ENCODE measurements at places on chromosomes 6 and 20. TPM values are rescaled to one million over a fixed set of nuclear protein-coding genes. Genes with fewer than 3 reads are reported as not detected.

The LINC00237 gene
- not detected for total RNA-seq

The SIGLEC1 gene
- total RNA-seq, result not detected

The OR2B6 gene
- total RNA-seq, result not detected

The PPIL6 gene
- total RNA-seq, result 3.2 TPM

The GLP1R gene
- total RNA-seq, result not detected

The DLL1 gene
- total RNA-seq, result 1.3 TPM

The SIRPB1 gene
- total RNA-seq, result not detected

The RIPOR3 gene
- 0.13 TPM for total RNA-seq

The CRISP3 gene
- not detected for total RNA-seq

The EYS gene
- total RNA-seq, result under 0.01 TPM

The LST1 gene
- not detected for total RNA-seq

The SYCP2L gene
- total RNA-seq, result not detected

The PRL gene
- not detected for total RNA-seq

The BTNL2 gene
- not detected for total RNA-seq

The FNDC11 gene
- 0.12 TPM for total RNA-seq

The MUC22 gene
- total RNA-seq, result not detected

The L3MBTL3 gene
- 9.4 TPM for total RNA-seq

The PCK1 gene
- total RNA-seq, result not detected

The KCNK17 gene
- total RNA-seq, result not detected

The C6orf15 gene
- not detected for total RNA-seq

The EYA2 gene
- total RNA-seq, result 0.50 TPM

The TPD52L1 gene
- 29.0 TPM for total RNA-seq

The FBXL4 gene
- total RNA-seq, result 9.9 TPM

The SLC22A2 gene
- 0.13 TPM for total RNA-seq

The ZBP1 gene
- not detected for total RNA-seq

The SKIC2 gene
- total RNA-seq, result 58.4 TPM

The VWA7 gene
- 0.19 TPM for total RNA-seq

The CST7 gene
- total RNA-seq, result not detected

The RAD21L1 gene
- total RNA-seq, result not detected

The LAMA2 gene
- 109 TPM for total RNA-seq

The KCNQ5 gene
- total RNA-seq, result 6.7 TPM

The CHRNA4 gene
- total RNA-seq, result not detected

The PKIB gene
- total RNA-seq, result 0.40 TPM

The COL11A2 gene
- 0.13 TPM for total RNA-seq

The HAO1 gene
- not detected for total RNA-seq

The HECA gene
- 26.7 TPM for total RNA-seq

The ENPP3 gene
- total RNA-seq, result 0.40 TPM

The IL17A gene
- not detected for total RNA-seq

The CLPSL1 gene
- not detected for total RNA-seq

The MTFR2 gene
- total RNA-seq, result 3.2 TPM

The DDX43 gene
- 0.68 TPM for total RNA-seq

The RNF182 gene
- 0.40 TPM for total RNA-seq

The APOBEC2 gene
- total RNA-seq, result not detected

The AKAP7 gene
- 6.3 TPM for total RNA-seq

The VSX1 gene
- total RNA-seq, result not detected

The KIF6 gene
- total RNA-seq, result 0.19 TPM

The KCNK15 gene
- total RNA-seq, result 0.26 TPM

The ARMH2 gene
- not detected for total RNA-seq

The KCNK16 gene
- total RNA-seq, result not detected

The HRH3 gene
- not detected for total RNA-seq

The SLC17A9 gene
- 14.1 TPM for total RNA-seq

The MYH7B gene
- 0.12 TPM for total RNA-seq

The LY6G6D gene
- total RNA-seq, result not detected

The HUS1B gene
- 0.66 TPM for total RNA-seq

The ID4 gene
- total RNA-seq, result 40.4 TPM

The C20orf96 gene
- total RNA-seq, result 3.7 TPM

The SLC22A16 gene
- total RNA-seq, result not detected

The PLCB1 gene
- 24.3 TPM for total RNA-seq

The OR2H1 gene
- total RNA-seq, result not detected

The RIPPLY2 gene
- total RNA-seq, result not detected
